Stimulated activated CD4-positive, alpha-beta T cell treated with anti-CD3 and anti-CD28 coated beads, TNF-alpha, amount 100 ng/mL, for 1 hour (primary cell): ENCODE measurements at places on chromosomes 5 and 9.

- no peak for DNase-seq
Observed at GRCh38 chr5:151897896-151898295, 26.8 kb downstream of the GLRA1 start.

DNA sequence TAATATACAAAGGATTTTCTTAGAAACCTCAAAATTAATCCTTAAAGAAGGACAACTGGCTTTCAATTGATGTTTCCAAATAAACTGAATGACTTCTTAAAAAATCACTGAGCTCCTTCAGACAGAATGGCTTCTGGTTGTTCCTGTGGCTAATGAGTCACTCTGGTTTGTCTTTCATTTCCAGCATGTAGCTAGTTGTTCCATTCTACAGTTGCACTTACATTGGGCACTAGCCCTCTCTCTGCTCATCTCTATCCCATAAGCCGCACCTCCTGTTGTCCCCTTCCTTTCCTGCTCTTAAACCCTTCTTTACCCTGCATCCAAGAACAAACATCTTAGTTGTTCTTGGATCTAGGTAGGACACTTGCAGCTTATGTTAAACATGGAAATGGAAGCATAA is 235.3 kb upstream of the HAPLN1 start:
- DNase-seq = no peak

- DNase-seq = no peak
Observed at GRCh38 chr5:86979811-86980411, 287.8 kb upstream of the RASA1 start.

GRCh38 chr5:2530609-2531008 is 220.9 kb downstream of the IRX2 start:
- DNase-seq = no peak

DNA sequence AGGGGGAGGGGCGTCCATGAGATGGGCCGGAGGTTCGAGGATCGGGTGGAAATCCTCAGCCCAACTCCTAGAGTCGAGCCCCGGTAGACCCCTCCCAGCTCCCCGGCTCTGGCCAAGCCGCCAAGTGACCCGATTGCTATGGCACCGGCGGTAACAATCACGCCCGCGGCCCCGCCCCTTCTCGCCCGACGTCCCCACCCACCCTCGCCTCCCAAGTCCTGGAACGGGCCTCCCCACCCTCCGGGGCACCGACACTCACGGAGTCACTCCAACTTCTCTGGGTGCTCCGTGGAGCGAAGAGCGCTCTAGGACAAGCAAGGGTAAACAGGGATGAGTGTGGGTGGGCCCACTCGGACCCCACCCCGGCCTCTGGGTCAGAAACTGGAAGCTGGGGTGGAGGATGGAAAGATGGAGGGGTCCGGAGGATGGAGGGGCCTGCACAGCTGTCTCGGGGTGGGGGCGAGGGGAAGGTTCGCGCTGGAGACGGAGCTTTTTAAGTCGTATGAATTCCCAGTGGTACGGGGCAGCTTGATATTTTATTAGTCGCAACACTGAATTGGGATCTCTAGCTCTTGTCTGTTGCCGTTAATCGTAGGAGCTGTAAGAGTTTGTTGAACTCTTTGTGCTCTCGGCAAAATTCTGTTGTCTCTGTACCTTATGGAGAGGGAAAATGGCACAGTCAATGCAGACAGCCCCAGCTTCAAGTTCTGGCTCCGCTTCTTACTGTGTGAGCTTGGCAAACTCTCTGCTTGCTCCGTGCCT is at the start of gene SPACA9:
Gene SPACA9 (plus strand): TSS at position 204 of the 762 bp plus-strand sequence. CDS start 5,050 bp downstream, outside the sequence.
- peak; percentile 7 for DNase-seq

GRCh38 chr9:127714020-127714750 is 1.3 kb downstream of the PTRH1 start:
- DNase-seq = no peak

GRCh38 chr9:37339923-37340322 is 82.6 kb upstream of the GRHPR start:
- DNase-seq = no peak

DNA sequence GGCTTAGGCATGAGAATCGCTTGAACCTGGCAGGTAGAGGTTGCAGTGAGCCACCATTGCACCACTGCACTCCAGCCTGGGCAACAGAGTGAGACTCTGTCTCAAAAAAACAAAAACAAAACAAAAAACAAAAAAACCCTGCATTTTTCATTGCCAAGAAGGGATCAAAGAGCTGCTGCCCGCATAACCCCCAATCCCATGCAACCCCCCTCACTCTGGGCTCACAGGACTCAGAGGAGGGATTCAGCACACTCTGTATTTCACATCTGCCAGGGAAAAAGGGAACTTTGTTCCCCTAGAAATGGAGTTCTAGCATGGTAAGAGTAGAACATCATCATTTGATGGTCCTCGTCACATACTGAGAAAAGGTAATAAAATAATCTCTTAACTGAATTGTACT is 153.9 kb upstream of the GNA14 start:
- no peak for DNase-seq

DNA sequence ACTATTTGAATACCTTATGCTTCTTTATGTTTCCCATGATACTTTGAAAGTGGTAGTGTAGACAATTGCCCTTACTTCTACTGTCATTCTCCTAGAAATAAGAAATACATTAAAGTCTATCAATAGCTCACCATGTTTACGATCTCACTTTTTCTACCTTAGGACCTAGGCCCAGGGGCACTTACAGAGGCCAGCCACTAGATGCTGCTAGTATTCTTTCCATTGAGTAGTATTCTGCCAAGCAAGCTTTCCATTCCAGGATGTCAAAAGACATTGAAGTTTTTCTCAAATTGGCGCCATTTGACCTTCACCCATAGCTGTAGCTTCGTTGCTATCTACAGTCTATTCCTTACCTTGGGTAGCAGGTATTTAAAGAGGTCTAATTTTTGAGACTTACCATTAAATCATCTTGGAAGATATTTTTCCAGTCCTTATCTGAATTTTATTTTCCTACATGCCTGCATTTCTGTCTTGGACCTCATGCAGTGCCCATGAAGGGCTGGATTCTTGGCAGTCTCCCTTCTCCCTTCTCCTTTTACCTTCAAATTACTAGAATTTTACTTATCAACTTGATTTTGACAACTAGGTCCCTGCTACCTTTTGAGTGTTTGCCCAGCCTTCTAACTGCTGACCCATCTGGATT is 246.0 kb upstream of the NUDT12 start:
- DNase-seq = no peak

- DNase-seq = no peak
Observed at GRCh38 chr5:88748666-88749065, 134.3 kb downstream of the MEF2C start.

DNA sequence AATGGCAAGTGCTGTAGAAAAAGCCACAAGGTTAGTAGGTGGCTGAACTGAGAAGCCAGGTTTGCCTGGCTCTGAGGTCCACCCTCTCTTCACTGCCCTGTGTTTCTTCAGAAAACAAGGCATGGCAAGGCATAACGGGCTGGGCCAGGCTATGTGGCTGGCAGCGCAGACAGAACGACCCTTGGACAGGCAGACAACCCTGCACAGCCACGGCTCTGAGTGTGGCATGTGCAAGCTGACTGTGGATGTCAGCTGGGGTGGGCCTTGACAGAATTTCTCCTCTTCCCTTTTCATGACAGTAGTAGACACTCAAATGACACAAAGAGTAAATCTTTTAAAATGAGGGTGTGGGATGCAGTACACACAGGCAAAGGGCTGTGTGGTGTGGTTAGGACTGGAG is 81.7 kb downstream of the MACROH2A1 start:
- no peak for DNase-seq

DNA sequence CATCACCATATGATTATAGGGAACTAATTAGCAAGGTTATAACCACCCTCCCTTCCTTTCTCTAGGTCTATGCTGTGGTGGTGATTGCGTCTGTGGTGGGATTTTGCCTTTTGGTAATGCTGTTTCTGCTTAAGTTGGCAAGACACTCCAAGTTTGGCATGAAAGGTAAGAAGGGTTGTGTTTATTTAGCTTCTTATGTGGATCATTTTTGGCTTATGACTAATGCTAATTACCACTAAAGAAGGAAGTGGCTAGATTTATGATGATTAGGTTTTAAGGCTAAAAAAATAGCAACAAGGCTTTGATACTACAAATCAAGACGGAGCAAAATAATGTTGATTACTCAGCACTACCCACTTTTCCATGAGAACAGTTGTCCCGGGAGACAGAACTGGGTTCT is 82.4 kb downstream of the NTRK2 start:
- DNase-seq = no peak

- DNase-seq = no peak
Observed at GRCh38 chr5:116830079-116830478, 255.5 kb upstream of the SEMA6A start.

DNA sequence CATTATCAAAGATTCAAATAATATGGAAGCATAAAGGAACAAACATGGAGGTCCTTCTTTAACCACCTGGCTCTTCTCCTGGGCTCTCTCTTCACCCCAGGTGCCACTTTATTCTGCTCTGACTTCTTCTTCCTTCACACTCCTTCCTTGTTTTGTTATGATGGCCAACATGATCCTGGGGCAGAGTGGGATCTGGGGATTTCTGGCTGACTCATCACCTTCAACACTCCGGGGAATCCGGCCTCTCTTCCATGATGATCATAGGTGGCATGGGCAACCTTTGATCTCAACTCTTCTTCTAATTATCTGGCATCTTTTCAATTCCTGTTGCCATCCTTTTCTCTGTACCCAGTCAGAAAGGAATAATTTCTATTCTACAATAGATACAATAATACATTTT is 62.1 kb upstream of the TRPC7 start:
- no peak for DNase-seq

GRCh38 chr5:6788956-6789649 is 75.9 kb downstream of the TENT4A start:
- no peak for DNase-seq

- DNase-seq = no peak
Observed at GRCh38 chr5:95727764-95728191, 3.4 kb upstream of the RHOBTB3 start.

DNA sequence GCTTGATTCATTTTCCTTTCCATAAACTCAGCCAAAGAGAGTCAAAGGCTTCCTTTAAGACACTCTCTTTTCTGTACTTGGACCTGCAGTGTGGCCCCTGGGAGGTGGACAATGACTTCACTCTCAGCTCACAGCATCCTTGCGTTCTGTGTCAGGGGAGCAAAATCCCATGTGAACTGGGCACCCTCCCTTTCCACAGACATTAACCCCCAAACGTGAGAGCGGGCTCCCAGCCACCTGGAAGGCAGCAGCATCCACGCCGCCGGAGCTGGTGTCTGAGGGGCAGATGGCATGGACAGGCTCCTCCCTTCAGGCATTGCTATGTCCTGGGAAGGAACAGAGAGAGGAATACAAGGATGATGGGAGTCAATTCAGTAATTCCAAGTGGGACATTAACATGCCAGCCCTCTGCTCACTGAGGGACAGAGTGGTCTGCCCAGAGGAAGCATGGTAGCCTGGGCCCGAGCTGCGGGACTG is 39.5 kb downstream of the TRIP13 start:
- no peak for DNase-seq
